ENCODE measurements at places on chromosomes 12 and 14.

- peak; percentile 44 for DNase-seq
Observed at GRCh38 chr12:127485528-127485927, 781.4 kb upstream of the TMEM132C start.

DNA sequence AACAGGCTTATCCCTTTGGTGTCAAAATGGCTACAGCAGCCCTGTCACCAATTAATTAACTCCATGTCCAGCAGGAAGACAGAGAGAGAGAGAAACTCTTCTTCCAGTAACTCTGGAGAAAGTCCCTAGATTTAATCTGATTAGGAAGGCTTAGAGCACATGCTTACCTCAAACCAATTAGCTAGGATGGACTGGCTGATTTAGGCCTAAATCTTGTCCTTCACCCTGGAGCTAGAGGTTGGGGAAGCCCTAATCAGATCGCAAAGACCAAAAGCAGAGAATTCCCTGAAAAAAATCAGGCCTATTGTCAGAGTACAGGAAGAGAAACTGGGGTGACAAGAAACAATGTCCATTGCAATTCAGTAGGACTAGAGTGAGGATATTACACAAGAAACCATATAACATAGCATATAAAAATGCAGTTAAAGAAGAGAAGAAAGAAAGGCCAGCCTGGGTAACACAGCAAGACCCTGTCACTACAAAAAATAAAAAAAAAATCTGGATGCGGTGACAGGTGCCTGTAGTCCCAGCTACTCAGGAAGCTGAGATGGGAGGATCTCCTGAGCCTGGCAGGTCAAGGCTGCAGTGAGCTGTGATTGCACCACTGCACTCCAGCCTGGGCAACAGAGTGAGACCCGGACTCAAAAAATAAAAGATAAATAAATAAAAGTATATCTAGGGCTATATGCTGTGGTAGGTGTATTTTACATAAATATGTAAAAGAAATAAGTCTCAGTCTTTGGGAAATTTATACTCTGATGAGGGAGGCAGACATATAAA lies 34.9 kb upstream of the TUBA1A start:
- DNase-seq, result no peak

GRCh38 chr14:104977681-104978653 lies at the start of gene AHNAK2:
Gene AHNAK2 (minus strand): TSS chr14:104978374. CDS start chr14:104978237, 137 bp downstream.
- peak; percentile 90 for DNase-seq

DNA sequence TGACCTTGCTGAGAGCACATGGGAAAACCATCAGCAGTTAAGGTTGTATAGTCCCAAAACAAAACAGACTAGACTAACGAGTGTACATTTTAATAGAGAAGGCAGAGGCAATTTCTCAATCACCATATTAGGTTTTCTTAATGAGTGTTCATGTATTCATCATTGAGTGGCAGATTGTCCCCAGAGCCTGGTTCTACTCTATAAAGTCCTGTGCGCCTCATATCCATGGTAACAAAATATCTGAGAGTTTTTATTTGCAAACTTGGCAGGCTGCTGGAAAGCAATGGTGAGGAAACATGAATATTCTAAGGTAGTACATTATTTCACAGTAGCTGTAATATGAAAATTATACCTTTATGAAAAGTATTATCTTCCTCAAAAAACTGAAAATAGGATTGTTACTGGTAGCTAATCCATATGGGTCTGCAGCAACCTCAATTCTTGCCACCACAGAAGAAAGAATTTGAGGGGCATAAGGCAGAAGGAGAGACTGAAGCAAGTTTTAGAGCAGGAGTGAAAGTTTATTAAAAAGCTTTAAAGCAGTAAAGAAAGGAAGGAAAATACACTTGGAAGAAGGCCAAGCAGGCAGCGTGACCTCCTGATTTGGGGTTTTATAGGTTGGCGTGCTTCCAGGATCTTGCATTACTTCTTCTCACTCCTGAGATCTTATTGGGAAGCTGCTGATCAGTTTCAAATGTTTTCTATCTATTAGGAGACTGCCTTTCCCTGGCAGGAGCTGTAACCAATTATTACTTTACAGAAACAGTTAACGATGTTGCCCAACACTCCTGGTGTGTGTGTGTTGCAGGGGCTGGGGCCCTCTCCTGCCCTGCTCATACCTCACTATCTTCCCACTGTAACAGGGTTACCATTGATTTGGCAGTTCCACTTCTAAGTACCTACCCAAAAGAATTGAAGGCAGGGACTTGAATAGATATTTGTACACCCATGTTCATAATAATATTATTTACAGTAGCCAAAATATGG lies 154.0 kb upstream of the NUDT4 start:
- DNase-seq, result peak; percentile 38

DNA sequence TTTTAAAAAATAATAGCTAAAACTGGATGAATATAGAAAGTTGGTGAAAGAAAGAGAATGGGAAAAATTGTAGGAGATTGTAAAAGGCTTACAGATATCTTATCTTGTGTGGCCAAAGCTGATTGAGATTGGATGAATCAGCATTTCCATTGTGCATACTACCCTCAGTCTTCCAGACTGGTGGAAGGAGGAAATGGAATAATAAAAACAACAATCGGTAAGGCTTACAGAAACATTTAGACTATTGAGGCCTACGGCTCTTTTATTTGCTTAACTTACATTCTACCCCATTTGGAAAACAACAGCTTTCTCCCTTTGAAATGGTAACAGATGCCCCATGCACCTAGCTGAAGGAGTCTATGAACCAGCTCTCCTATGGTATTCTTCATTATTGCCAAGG lies 129.8 kb downstream of the PTPRB start:
- no peak for DNase-seq

GRCh38 chr12:67782573-67782972 lies 134.0 kb downstream of the DYRK2 start:
- DNase-seq, result no peak

GRCh38 chr12:104855599-104855998 lies 102.5 kb downstream of the SLC41A2 start:
- DNase-seq, result no peak

- no peak for DNase-seq
Observed at GRCh38 chr14:56299306-56299984, 181.2 kb downstream of the PELI2 start.

DNA sequence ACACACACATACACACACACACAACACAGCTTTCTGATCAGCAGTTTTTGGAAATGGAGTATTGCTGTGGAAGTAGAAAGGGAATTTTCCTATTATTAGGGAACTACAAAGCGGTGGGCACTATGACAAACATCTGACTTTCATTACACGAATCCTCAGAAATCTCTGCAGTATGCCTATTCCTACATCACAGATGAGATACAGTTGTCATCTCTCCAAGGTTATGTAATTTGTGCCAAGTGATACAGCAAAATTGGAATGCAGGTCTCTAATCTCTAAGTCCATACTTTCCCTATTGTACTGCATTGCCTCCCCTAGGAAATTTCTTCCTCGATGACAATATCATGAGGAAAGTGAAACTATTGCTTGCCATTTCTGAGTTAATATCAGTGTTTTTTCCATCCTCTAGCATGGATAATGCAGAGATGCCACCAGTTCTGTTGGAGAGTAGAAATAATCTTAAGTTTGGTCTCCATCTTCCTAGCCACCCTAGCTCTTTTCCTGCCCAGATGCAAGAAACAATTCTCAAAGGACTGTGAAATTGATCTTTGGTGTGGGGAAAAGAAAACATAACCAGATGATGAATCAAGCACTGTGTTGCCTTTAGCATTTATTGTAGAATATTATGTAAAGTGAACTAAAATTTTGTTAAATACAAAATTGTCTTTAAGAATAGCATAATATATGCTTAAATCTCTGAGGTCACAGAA lies 94.7 kb downstream of the ERGIC2 start:
- peak; percentile 13 for DNase-seq

DNA sequence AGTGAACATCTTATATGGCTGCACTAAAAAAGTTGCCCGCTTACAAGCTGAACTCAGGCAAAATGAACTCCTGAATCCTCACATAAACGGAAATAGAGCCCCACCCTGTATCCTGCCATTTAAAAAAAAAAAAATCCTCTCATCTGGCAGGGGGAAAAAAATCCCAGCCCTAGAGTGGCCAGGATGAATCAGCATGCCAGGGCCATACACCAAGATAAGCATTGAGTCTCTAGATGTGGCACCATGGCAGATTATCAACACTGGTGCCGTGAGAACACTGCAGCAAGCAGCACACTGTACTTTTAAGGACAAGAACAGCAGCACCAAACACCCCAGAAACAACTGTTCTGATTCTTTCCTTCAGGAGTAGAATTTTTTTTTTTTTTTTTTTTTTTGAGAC lies 65.5 kb downstream of the RASSF3 start:
- DNase-seq, result peak; percentile 47

DNA sequence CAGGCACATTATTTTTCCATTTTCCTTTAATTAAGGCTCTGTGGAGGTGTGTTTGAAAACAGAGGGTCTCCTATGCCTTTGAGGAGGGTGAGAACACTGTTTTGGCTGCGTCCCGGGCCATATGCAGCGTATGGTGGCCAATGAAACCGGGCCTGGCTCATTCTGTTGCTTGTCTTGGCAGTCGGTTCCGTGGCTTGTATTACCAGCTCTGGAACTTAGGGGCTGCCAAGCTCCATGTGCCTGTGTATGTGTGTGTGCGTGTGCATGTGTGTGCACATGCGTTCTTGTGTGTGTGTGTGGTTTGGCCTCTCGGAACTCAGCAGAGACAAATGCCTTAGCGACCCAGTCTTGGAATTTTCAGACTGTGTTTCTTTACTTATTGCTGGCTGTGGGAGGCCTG lies 2.7 kb downstream of the JDP2 start:
- DNase-seq, result peak; percentile 44

DNA sequence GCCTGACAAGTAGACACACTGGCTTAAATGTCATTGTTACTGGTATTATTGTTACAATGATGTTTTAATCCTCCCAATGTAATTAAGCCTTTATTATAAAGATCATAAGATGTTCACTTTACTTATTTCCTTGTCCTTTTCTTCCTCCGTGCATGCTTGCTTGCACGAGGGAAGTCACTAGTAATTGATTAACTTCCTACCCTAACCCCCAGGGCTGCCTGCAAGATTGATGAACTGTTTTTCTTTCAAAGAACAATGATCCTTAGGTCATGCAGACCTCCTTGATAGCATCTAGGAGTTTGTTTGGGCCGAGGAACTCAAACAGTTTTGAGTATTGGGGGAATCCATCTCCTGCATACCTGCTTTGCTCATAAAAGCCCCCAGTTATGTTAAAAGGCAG lies 43.0 kb downstream of the GLRX5 start:
- DNase-seq, result no peak

- DNase-seq, result peak; percentile 62
Observed at GRCh38 chr12:93879476-93880421, 202.6 kb downstream of the CRADD start.

DNA sequence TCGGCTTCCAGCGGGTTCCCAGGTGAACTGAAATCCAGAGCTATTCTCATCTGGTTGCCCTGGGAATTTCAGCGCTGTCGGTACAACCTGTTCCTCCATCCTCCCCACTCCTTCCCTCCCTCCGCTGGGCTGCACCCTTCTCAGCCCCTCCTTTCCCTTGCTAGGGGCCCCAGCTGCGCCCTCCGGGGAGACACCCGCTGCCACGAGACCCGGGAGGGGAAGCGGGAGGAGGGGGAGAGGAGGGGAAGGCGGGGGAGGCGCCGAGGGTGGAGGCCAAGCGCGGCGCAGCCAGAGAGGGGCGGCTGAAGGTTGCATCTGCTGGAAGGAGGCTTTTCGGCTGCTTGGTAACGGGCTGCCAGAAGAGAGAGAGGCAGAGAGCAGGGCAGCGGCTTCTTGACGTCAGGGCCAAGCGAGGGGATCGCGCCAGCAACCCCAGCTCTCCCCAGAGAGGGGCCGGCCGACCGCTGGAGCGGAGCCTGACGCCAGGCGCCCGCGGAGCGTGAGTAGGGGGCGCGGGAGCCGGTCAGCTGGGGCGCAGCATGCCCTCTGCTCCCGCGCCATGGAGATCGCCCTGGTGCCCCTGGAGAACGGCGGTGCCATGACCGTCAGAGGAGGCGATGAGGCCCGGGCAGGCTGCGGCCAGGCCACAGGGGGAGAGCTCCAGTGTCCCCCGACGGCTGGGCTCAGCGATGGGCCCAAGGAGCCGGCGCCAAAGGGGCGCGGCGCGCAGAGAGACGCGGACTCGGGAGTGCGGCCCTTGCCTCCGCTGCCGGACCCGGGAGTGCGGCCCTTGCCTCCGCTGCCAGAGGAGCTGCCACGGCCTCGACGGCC lies at the start of gene KCNA5:
TSS of gene KCNA5 (plus strand) at position 291 of the 831 bp plus-strand sequence. CDS start at position 560, 269 bp downstream.
- no peak for DNase-seq

Measured in AG20443 (cell line).